A549 treated with RU486 at 1 μM for 4 hours (cell line): ENCODE measurements at places on chromosomes 2 and 18. TPM values are rescaled to one million over a fixed set of nuclear protein-coding genes. Genes with fewer than 3 reads are reported as not detected.

The GPR35 gene
- total RNA-seq: 0.32 to 1.1 TPM (median 0.87 TPM) in 5 replicates

The EVA1A gene
- 12.3 to 18.2 TPM (median 14.5 TPM) in 5 replicates for total RNA-seq

The RFX8 gene
- total RNA-seq: not detected in 5 replicates

The TRIP12 gene
- 87.1 to 126 TPM (median 89.4 TPM) in 5 replicates for total RNA-seq

The CYS1 gene
- 0.90 to 1.6 TPM (median 1.4 TPM) in 5 replicates for total RNA-seq

The GCG gene
- total RNA-seq: not detected in 5 replicates

The SCG2 gene
- total RNA-seq: 0.82 to 1.5 TPM (median 1.2 TPM) in 5 replicates

The PPP1R1C gene
- total RNA-seq: 1.7 to 3.3 TPM (median 1.8 TPM) in 5 replicates

The CSRNP3 gene
- 0.27 TPM in 1 of 5 replicates, not detected in the others for total RNA-seq

The LCT gene
- 0.03 to 0.07 TPM (median 0.05 TPM) in 3 of 5 replicates, not detected in the others for total RNA-seq

The CHRNG gene
- not detected in 5 replicates for total RNA-seq

The DSG4 gene
- not detected in 5 replicates for total RNA-seq

The NPC1 gene
- total RNA-seq: 72.0 to 111 TPM (median 92.2 TPM) in 5 replicates

The MEP1B gene
- total RNA-seq: 0.06 TPM in 1 of 5 replicates, not detected in the others

The ELMOD3 gene
- 11.1 to 13.1 TPM (median 11.9 TPM) in 5 replicates for total RNA-seq

The PROKR1 gene
- total RNA-seq: not detected in 5 replicates

The CHRND gene
- not detected in 5 replicates for total RNA-seq

The M1AP gene
- not detected in 5 replicates for total RNA-seq

The TEX44 gene
- not detected in 5 replicates for total RNA-seq

The DAW1 gene
- 2.0 to 2.9 TPM (median 2.3 TPM) in 5 replicates for total RNA-seq

The CTAGE1 gene
- not detected in 5 replicates for total RNA-seq

The DSC2 gene
- 0.93 to 1.8 TPM (median 1.3 TPM) in 5 replicates for total RNA-seq

The CFAP221 gene
- 0.19 to 0.72 TPM (median 0.32 TPM) in 4 of 5 replicates, not detected in the other for total RNA-seq

The EIPR1 gene
- total RNA-seq: 40.3 to 43.2 TPM (median 42.0 TPM) in 5 replicates

The INPP5D gene
- total RNA-seq: 0.43 to 1.4 TPM (median 0.51 TPM) in 5 replicates

The ARL4C gene
- 82.1 to 96.1 TPM (median 92.1 TPM) in 5 replicates for total RNA-seq

The CCDC148 gene
- total RNA-seq: 0.27 to 0.50 TPM (median 0.37 TPM) in 5 replicates

The UBXN2A gene
- 12.9 to 21.8 TPM (median 20.4 TPM) in 5 replicates for total RNA-seq

The TNFAIP6 gene
- total RNA-seq: 1.3 to 2.0 TPM (median 1.7 TPM) in 5 replicates

The HTR2B gene
- 0.06 to 0.11 TPM (median 0.06 TPM) in 3 of 5 replicates, not detected in the others for total RNA-seq

The CPLX4 gene
- not detected in 5 replicates for total RNA-seq

The MYL1 gene
- total RNA-seq: not detected in 5 replicates

The LAMA1 gene
- total RNA-seq: 0.05 to 0.08 TPM (median 0.07 TPM) in 5 replicates

The RGPD3 gene
- total RNA-seq: 0.07 to 0.19 TPM (median 0.10 TPM) in 5 replicates

The ACMSD gene
- total RNA-seq: not detected in 5 replicates

The ARHGAP15 gene
- total RNA-seq: not detected in 5 replicates

The B4GALT6 gene
- total RNA-seq: 2.2 to 9.3 TPM (median 7.3 TPM) in 5 replicates

The CGREF1 gene
- 7.3 to 9.3 TPM (median 8.3 TPM) in 5 replicates for total RNA-seq

The ANTXR1 gene
- 105 to 165 TPM (median 147 TPM) in 5 replicates for total RNA-seq

The GPAT2 gene
- not detected in 5 replicates for total RNA-seq

The FOXD4L1 gene
- 0.21 to 0.58 TPM (median 0.28 TPM) in 5 replicates for total RNA-seq

The TXNDC2 gene
- 0.06 to 0.38 TPM (median 0.16 TPM) in 5 replicates for total RNA-seq

The TLX2 gene
- total RNA-seq: 0.22 to 0.45 TPM (median 0.34 TPM) in 5 replicates

The SERPINB2 gene
- total RNA-seq: 0.17 TPM in 1 of 5 replicates, not detected in the others

The INHA gene
- 0.17 to 0.81 TPM (median 0.51 TPM) in 5 replicates for total RNA-seq
